ENCODE measurements at places on chromosomes 5 and 9.

DNA sequence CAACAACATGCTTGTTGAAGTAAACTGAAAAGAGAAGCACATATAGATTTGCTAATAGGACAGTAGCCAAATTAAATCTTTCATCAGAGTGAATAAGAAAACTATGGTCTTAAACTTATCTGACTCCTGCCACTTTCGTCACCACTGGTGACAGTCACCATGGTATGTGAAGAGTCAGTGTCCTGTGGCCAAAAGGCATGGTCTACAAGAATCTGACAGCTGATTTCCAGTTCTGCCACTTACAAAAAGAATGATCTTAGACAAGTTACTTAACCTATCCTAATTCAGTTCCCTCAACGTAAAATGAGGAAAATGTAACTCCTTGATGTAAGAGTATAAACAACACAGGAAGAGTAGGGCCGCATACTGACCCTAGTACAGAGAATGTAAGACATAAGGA lies 102.0 kb downstream of the LPAR1 start:
- no peak for DNase-seq

- DNase-seq = no peak
Observed at GRCh38 chr5:89421035-89421434, 538.1 kb upstream of the MEF2C start.

DNA sequence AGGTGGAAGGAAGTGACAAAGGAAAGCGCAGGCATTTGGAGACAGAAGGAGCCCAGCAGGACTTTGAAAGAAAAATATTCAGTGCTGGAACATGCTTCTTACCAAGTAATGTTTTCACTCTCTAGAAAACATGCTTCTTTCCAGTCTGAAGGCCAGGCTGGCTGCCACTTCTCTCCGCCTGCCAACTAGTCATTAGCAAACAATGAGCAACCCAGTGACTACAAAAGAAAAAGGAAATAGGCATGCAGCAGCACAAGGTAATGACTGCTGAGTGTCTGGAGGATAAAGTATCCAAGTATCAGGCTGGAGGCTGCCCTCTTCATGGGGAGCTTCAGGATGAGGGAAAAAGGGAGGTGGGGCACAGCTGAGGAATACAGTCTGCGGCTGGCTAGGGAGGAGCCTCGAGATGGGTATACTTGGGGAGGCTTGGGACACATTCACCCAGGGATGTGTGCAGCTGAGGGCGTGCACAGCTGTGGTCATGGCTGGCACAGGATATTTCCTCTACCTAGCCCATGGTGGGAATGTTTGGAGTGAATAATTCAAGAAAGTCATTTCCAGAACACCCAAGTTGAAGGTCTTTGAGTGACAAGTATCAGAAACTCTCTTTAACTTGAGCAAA lies 161.5 kb upstream of the KIF2A start:
- DNase-seq = no peak

DNA sequence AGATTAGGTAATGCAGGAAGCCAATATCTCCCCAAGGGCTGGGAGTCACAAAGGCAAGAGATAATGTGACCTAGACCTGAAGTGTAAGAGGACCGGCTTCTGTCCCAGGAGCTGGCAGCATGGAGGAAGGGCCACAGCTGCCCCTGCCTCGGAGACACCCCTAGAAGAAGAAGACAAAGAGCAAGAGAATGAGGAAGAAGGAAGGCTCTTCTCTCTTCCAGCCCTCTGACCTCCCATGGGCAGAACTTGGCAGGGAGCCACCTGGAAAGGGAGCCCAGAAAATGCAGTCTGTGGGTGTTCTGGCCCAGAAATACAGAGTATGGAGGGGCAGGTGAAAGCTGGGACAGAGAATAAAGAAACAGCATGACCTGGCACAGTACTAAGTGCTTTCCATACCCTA lies 151.0 kb downstream of the C5orf15 start:
- DNase-seq = no peak

GRCh38 chr5:44385291-44385900 lies 3.8 kb downstream of the FGF10 start:
- DNase-seq = no peak
